ENCODE measurements at places on chromosomes 16 and 17.

- DNase-seq: no peak
Measured at GRCh38 chr17:74522381-74523105, 8.7 kb downstream of the CD300LB start.

DNA sequence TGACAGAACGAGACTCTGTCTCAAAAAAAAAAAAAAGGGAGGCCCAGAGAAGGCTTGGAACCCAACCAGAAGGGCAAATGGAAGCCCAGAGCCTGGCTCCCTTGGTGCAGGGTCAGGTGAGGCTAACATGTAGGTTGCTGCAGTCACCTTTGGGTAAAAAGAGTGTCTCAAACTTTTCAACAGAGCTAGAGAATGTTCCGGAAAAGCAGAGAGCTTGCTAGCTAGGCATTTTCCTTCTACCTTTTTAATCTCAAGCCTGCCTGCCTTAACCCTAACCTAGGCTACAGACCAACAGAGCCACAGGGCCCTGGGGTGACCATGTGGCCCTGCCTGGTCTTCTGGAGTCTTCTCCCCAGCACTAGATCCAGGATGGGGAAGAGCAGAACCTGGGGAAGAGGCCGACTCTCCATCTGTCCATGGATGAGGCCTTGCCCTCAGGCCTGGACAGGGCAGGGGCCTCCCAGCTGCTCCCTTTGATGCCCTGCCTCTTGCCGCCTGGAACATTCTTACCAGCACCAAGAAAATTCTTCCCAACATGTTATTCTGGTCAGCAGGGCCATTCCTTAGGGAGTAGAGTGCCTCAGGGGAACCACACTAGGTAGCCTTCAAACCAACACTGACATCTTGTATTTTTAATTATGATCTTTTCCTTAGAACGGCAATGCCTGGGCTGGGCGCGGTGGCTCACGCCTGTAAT lies 30.1 kb downstream of the SLC43A2 start:
- DNase-seq: no peak

DNA sequence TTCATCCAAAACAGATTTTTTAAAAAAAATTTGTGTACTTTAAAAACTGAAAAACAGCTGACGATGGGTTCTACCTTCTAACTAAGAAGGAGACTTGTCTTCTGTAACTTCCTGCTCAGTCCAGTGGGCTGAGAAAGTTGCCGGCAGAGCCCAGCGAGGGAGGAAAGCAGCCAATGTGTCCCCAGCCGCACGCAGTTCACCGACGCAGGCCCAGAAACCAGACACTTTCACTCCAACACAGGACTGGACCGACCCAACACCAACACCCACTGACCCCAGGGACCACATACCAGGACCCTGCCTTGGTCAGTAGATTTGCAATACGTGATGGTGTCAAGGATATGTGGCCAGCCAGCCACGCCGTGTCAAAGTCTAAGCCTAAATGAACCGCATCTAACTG lies 25.6 kb downstream of the TRAP1 start:
- no peak for DNase-seq

DNA sequence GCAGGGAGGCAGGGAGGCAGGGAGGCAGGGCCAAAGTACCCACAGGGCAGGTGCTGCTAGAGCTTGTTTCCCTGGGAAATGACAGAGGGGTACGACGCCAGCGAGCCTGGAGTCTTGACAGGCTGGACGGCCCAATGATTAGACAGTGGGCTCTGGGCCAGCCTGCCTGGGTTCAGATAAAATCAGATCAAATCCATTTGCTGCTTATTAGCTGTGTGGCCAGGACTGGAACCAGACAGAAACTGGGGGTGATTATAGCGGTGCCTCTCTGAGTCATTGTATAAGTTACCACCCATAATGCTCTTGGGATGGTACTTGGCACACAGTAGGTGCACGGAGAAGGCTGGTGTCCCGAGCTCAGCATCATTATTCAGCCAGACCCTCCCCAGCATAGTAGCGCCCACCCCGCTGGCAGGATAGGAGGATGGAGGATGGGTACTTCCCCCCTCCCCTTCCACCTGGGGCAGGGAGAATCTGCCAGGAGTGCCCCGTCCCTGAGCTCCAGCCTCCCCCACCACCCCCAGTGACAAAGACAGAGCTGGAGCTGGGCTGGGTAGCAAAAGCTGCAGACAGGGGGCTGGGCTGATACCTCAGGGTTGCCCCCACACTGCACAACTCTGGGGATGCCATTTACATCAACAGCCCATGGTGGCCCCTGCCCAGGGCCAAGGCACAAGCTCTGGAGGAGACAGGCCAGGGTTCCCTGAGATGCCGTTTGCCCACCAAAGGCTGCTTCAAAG lies 77.6 kb upstream of the TNRC6C start:
- DNase-seq: no peak

DNA sequence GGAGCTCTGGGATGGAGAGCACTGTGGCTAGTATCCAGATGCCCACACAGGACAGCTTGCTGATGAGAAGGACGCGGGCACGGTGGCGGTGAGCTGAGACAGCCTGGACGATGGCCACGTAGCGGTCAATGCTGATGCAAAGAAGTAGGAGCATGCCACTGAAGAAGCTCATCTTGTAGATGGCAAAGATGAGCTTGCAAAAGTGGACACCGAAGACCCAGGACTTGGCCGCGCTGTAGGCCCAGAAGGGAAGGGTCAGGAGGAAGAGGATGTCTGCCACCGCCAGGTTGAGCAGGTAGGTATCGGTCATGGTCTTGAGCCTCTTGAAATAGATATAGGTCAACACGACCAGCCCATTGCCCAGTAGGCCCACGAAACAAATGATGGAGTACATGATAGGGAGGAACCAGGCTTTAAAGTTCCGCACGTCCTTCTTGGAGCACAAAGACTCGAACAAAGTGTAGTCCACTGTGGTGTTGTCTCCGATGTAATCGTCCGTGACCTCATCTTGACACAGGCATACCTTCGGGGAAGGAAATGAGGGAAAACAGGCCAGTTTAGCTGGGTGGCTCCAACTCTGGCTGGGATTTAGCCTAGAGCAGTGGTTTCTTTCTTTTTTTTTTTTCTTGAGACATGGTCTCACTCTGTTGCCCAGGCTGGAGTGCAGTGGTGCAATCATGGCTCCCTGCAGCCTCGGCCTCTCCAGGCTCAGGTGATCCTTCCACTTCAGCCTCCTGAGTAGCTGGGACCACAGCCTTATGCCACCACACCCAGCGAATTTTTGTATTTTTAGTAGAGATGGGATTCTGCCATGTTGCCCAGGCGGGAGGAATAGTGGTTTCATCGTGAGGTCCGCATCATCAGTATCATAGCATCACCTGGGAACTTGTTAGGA lies 9.7 kb downstream of the CCR7 start:
- no peak for DNase-seq

GRCh38 chr17:44776628-44777393 lies 18.0 kb downstream of the ADAM11 start:
- no peak for DNase-seq

DNA sequence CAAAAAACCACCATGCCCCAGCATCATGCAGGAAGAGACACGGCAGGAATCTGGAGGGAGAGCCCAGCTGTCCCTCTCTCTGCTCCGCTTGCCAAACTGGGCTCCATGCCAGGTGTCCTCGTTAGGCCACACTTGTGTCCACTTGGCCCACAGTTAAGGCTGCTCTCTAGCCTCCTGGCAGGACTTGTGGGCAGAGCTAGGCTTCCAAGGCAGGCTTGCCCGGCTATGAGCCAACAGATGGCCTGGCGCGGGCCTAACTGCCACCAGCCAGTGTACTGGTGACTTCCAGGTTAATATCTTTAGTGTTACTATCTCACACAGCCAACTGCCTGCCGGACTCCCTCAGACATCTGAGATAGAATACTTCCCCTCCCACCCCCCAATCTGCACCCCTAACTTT lies 10.6 kb downstream of the ATP6V0D1 start:
- no peak for DNase-seq
